ENCODE measurements at places on chromosomes 1 and 21.

- peak; percentile 53 for DNase-seq
Measured at GRCh38 chr1:227234998-227235405, 83.3 kb downstream of the CDC42BPA start.

GRCh38 chr1:11357276-11357675 lies 84.3 kb downstream of the UBIAD1 start:
- no peak for DNase-seq

DNA sequence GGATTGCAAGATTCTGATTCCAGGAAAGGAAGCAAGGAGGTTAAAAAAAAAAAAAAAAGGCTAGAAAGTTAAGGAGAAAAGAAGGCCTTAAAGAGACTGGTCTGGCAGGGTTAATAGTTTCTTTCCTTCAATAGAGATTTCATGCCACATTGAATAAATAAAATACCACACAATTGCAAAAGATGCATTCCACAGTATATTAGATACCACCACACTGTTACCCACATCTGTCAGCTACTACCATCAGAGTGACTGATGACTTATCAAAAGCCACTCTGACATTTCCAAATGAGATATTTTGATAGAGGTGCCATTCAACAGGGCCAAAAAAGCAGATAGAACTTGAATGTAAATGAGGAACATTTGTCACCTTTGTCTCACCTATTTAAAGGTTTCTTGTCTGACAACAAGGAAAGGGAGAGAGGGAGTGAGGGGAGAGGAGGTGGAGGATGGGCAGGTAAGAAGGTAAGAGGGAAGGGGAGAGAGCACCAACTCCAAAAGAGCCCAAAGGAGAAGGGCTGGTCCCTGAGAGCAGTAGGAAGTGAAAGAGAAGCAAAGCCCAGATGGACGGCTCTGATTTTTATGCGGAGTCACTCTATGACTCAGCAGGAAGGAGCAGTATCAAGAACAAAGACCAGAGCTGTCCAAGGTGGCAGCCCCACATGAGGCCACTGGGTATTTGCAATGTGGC lies 38.3 kb downstream of the LRRN2 start:
- DNase-seq = peak; percentile 16

DNA sequence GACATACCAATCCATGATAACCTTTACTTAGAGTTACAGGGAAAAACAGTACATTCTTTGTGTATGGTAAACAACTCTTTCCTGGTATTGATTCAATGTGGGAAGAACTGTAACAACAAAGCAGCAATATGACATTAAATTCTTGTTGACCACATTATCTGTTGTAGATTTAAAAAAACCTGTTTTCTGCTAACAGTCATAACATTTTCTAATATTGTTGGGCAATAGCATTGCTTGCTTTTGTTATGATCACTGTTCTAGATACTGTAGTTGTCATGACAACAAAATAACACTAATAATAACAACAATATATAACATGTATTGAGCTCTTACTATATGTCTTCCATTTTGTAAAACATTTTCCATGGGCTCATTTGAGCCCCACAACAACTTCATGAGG lies 54.2 kb downstream of the PDE4B start:
- no peak for DNase-seq

- no peak for DNase-seq
Measured at GRCh38 chr21:17779496-17779895, 39.7 kb downstream of the C21orf91 start.

GRCh38 chr21:31732597-31733550 lies 956 bp upstream of the SCAF4 start:
- DNase-seq = peak; percentile 60

- peak; percentile 87 for DNase-seq
Measured at GRCh38 chr1:28091043-28091781, 2.8 kb upstream of the EYA3 start.

DNA sequence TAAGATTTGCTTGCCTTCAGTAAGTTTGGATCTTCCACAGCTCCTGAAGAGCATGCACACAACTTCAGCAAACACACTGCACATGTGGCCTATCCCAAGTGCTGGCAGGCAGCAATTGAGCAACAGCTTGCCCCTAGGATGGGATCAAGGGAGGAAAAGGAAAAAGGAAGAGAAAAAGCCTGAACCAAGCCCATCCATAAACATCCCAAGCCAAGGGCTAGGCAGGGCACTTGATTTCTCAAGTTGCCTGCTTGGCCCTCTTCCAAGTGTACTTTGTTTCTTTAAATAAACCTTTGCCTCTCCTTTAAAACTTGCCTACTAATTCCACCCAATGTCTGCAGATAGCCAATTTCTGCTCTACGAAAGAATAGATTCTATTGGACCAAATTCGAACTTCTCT lies 49.0 kb upstream of the OLFM3 start:
- no peak for DNase-seq

GRCh38 chr1:10727751-10728232 lies 68.7 kb downstream of the CASZ1 start:
- no peak for DNase-seq

DNA sequence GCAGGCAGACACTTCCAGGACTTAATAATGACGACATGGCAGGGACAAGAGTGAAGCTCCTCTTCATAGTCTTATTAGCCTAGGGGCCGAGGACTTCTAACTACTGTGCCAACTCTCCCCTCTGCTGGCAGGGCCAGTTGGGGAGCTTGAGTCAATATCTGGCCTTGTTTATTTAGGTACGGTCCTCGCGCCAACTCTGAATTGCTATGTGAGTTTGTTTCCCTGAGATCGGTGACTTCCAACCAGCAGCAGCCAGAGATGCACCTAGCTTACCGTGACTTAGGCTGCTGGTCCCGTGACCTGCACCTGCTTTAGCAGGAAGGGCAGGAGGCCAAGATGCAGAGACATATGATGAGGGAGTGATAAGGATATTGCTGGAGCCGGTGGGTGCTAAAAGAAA lies 451.1 kb downstream of the PCP4 start:
- no peak for DNase-seq

GRCh38 chr1:154772056-154772455 lies 98.0 kb downstream of the KCNN3 start:
- DNase-seq = no peak

- DNase-seq = no peak
Measured at GRCh38 chr1:167456926-167457325, 61.4 kb downstream of the CD247 start.
